Bladder microvascular endothelial cell (primary cell): ENCODE measurements at places on chromosomes 6 and 20. TPM values are rescaled to one million over a fixed set of nuclear protein-coding genes. Genes with fewer than 3 reads are reported as not detected.

PLCB1 gene
- total RNA-seq = 20.7 and 33.4 TPM in 2 replicates

PYGB gene
- total RNA-seq = 58.1 and 101 TPM in 2 replicates

ZFP57 gene
- not detected in 2 replicates for total RNA-seq

VGLL2 gene
- total RNA-seq = not detected in 2 replicates

MYB gene
- 0.16 TPM in 1 of 2 replicates, not detected in the other for total RNA-seq

GHRH gene
- not detected in 2 replicates for total RNA-seq
